Stimulated activated CD8-positive, alpha-beta memory T cell treated with anti-CD3 and anti-CD28 coated beads, Interleukin-15, amount 100 ng/mL, for 1 hour (primary cell): ENCODE measurements at places on chromosomes 5 and 9.

DNA sequence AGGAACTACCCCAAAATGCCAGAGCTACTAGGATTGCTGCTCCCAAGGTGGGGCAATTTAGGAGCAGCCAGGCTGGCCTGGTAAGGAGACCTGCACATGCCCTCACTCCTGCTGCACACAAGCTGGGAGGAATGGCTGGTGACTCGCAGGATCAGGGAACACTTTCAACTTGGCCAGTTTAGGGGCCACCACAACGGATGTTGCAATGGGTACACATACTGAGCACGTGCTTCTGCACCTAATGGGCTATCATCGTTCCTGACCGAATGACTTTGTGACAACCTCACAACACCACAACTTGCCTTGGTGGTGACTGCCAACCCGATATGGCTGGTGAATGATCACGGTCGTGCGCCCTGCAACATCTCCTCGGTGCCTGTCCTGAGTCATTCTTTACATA, 172.0 kb downstream of the ROR2 start:
- no peak for DNase-seq

- no peak for DNase-seq
These were observed 9.4 kb downstream of the CRB2 start for GRCh38 chr9:123365287-123365880.

GRCh38 chr5:178457471-178457870, 132.7 kb downstream of the COL23A1 start:
- DNase-seq, result no peak

DNA sequence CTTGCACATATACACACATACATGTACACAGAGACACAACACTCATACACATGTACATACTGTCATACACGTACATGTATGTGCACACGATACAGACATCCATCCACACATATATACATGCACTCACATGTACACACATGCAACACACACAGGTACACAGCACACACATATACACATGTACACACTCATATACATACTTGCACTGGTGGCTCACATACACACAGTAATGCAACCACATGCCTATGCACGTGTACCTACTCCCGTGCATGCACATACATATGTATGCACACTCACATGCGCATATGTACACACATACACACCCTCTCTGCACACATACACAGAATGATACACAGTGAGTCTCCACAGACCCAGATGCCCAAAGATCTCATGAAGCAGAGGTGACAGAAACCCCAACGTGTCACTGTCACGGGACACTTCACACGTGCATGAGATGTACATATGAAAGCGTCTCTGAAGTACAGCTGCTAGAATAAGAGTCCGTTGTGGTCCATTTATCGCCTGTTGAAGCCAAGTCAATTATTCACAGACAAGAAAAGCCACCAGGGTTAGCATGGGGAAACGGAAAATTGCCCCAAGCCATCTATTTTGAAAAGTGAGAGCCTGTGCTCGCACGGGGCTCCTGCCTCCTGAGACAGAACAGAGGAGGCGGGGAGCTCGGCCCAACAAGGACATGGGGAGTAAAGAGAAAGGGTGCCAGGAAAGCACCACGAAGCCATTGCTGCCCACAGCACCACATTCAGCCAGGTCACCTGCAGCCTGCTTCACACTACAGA, 24.9 kb downstream of the LPCAT1 start:
- DNase-seq, result no peak

- no peak for DNase-seq
These were observed 329.8 kb upstream of the PDE4D start for GRCh38 chr5:60223342-60223741.

DNA sequence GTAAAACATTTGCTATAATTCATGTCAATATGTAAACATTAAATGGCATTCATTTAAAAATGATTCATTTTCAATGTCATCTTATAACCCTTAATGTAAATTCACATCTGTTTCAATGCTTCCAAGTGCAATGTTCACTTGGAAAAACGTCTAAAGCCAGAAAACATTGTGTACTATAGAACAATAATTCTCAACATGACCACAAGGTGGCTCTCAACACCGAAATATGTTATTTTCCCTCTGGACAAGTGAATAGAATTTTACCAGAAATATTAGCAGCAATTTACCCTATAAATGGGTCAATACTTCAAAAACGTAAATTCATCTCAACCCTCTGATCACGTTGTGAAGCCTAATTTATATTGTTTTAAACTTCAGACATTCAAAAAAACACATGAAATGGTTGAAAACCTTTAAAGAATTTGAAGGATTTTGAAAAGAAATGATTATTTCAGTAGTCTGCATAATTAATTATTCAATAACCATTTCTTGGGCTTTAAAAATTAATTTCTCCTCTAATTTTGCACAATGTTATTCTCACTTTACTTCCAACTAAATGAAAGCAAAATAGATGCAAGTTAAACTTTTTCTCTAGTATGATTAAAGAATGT, 11.0 kb downstream of the CDH10 start:
- no peak for DNase-seq

DNA sequence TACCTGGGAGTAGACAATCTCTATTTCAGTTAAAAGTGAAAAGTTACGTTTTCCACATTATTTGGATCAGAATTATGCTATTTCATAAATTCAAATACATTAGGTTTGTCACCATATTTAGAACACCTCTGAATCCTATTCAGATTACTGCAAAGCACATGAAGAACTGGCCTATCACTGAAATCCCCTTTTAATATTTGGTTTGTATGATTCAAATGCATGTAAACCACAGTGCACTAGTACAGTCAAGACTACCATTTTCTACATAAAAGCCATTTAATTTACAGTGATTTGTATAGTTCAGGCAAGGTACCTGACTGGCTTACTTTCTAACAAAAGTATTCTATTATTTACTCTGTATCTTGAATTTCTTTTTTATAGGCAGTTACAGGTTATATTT, 212.5 kb downstream of the MEF2C start:
- DNase-seq, result no peak

DNA sequence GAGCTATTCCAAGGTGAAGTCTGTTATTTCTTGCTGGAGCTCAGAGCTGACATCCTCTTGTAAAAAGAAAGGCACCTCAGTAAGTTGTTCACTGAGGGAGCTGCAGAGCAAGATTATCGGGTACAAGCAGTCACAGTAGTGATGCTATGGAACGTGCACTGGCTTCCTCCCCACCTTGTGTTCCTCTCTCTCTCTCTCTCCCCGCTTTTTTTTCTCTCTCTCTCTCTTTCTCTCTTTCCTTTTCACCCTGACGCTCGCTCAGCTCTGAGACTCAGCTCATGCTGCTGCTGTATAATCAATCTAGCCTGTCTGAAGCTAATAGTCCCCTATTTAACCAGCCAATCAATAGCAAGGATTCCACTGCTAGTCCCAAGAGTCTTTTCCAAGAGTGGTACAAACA, 587.6 kb upstream of the CDH18 start:
- no peak for DNase-seq

- no peak for DNase-seq
These were observed 26.4 kb upstream of the CXCL14 start for GRCh38 chr5:135605221-135605620.

DNA sequence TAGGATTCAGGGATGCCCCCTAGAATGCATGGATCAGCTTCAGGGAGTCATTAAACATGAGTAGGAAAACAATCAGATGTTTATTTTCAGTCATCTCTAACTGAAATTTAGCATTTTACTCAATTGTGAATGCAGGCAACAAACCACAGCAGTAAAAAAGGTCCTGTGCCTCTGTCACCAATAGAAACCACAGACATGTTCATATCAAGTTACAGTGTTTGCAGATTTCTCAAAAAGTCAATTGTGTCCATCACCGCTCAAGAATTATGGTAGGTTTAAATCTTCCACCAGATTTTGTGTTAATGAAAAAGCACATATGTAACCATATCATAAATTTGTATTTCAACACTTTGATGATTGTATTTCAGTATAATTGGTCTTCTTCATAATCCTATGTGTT, 68.4 kb upstream of the SLC1A1 start:
- DNase-seq, result no peak

DNA sequence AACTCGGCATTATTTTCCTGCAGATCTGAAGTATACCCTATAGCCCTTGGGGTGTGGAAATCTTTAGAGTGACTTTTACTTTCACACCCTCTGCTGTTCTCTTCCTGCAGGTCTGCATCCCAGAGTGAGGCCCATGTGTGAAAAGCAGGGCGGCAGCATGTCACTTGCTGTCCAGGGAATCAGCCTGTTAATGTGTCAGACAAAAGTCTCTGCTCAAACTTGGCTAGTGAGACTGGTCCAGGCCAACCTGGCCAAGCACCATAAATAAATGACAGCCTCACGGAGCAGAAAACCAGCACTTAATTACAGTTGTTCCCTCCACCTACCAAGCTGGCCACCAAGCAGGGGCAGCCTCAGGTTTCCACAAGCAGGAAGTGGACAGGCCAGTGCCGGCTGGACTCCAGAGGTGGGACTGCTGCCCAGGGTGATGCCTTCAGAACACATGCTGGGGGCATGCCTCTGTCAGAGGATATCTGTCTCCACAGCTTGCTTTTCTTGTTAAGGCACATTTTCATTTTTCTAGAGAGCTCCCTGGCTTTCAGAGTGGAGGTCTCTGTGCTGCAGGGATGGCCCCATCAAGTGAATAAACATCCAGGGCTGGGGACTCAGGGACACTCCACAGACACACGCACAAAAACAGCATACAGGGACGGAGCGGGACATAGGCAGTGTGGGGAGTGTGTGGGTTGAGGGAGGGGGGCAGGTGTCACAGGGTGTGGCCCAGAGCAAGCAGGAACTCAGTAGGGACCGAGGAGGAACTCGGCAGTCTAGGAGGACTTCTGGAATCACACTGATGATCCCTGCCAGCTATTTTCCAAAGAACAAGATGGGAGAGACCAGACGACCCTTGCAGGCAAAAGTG, 243.8 kb upstream of the IRX1 start:
- no peak for DNase-seq

DNA sequence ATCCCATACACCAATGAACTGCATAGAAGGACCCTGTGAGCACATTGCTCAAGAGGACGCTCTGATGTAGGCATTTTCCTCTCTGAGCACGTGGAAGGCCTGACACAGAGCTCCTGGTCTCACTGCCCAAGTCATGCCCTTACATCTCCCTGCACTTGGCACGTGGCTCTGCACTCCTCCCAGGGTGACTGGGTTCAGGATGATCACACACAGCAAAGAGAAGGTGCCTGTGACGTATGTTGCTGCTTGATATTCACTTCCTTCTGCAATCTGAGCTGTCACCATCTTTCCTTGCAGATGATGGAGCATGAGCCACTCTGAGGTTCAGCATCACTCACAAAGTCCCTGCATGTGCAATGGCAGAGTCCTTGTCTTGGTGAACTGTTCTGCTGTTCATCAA, 125.2 kb downstream of the FSTL4 start:
- no peak for DNase-seq

DNA sequence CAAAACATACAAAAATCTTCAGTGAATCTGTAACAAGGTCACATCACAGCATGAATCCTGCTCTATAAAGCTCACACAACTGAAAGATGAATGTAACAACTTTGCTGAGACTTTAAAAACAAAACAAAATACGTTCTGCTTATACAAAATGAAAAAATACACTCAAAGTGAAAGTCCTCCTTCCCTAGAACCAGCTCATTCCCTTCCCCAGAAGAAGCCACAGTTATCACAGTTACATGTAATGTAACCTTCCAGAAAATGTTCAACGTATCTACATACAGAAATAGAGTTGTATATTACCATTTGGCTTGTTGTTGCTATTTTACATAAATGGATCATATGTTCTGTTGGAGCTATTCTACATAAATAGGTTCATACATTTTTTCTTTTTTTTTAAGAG, 2.6 kb downstream of the AUH start:
- no peak for DNase-seq
